Stimulated activated CD4-positive, alpha-beta T cell treated with anti-CD3 and anti-CD28 coated beads, Interleukin-4, amount 100 ng/mL, for 24 hours (primary cell): ENCODE measurements at places on chromosomes 3 and 15.

- peak; percentile 96 for DNase-seq
Measured at GRCh38 chr15:41827880-41828806, at the start of gene JMJD7. JMJD7 (plus strand) TSS chr15:41828092; CDS start chr15:41828125, 33 bp downstream.

- no peak for DNase-seq
Measured at GRCh38 chr15:89114990-89115389, 26.7 kb downstream of the ABHD2 start.

DNA sequence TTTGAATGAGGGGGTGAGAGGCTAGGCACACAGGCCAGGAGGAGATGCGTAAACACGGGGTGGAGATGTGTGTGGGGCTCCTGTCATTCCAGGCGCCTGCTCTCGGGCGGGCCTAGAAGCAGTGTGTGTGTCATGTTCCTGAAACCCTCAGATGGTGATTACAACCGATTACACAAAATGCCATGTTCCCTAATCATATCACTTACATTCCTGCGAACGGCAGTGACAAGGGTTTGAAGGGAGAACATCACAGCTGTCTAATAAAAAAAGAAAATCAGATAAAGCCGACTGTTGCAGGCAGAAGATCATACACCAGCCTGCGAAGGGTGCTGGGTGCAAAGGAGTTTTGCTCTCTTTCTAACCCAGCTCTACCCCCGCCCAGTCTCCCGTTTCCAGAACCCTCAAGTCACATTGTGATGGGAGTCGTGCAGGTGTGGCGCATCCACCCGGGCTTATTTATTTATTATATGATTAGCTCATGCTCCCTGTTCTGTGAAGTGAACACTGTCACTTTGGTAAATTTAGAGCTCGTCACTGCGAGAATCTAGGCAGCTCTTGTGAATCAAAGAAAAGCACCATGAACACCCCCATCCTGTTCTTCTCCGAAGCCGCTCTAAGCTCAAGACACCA is 140.3 kb downstream of the NR2F2 start:
- no peak for DNase-seq

- no peak for DNase-seq
Measured at GRCh38 chr3:126293370-126294082, 63.7 kb downstream of the KLF15 start.
